ENCODE measurements at places on chromosomes 7 and 10.

DNA sequence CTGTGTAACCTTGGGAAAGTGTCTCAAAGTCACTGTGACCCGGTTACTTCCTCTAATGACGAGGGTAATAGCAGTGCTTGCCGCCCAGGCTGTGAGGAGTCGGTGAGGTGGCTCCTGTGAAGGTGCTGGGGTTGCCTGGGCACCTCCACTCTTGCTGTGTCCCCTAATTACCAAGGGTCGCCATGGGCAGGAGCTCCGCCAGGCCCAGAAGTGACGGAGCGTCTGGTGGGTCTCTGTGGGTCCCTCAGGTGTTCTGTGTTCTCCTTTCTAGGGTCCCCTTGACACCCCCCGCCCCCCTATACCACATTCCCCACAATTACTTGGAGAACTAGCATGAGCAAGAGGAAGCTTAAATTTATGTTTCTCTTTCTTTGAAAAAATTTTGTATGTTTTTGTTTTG, 161.5 kb downstream of the WDR37 start:
- no peak for DNase-seq

DNA sequence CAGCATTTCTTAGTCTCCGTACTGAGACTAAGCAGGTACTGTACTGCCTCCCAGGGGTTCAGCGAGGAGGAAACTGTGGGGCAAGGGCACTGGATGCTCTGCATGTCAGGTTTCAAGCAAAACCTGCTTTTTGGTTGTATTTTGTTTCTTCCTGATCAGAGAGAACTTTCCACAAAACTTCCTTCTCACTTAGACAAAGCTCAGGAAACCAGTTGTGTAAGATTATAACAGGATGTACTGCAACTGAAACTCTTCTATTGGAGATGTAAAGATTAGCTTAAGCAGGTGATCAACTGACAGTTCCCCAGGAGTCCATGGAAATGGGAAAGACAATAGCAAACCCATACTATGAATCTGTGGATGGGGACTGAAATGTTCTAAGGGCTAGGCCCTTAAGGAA, 67.3 kb downstream of the PLCE1 start:
- no peak for DNase-seq

GRCh38 chr10:125514206-125515162, 168.5 kb downstream of the TEX36 start:
- DNase-seq, result no peak

GRCh38 chr7:100547872-100548271, 8.9 kb downstream of the AGFG2 start:
- no peak for DNase-seq

DNA sequence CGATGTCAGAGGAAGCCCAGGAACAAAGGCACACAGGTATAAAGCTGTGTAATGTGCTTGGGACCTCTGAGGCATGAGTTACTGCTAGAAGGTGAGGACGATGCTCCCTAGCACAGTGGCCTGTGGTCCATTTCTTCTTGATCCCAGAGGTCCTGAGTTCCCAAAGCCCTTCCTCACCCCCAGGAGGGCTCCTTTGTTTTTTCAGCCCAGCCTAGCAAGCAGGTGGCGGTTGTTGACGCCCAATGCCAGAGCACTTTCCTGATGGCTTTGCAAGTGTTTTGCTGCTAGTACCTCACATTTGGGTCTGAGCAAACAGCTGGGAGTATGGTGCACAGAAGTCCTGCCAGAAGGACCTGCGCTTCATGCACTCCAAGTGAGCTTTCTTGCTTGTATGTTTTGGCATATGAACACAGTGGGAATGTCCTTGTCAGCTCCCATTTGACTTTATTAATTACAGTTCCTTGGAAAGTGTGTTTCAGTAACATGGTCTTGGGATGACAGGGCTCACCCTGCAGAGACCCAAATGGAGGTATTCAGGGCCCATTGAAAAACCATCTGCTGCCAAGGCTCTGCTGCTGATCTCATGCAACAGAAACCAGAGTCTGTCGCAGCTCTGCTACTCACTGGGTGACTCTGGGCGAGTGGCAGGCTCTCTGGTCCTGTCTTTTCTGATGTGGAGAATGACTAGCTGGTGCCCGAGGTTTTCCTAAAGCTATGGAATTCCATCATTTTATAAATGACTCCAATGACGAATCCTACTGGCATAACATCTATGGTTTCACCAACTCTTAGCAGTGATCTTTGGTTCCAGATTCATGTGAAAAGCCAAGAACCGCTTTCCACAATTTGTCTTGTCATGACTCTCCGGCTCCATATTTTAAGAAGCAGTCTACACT, 134.9 kb downstream of the ARID5B start:
- peak; percentile 37 for DNase-seq

DNA sequence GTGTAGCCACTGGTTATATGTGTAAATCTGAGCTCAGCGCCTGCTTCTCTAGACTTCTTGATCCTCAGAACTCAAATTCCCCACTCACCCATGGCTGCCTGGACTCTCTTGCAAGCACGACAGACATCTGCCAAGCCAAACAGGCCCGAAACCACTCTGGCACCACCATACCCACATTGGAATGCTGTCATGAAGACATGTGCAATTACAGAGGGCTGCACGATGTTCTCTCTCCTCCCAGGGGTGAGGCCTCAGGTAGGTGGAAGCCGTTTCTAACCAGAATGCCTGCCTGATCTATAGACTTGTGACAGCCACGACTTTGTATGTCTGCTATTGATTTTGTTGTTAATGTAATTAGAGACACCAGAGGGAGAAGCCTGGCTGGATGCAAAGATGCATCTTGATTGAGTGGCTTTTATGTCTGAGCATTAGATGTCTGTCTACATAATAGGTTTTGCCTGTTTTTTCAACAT, 4.0 kb downstream of the BAMBI start:
- DNase-seq, result no peak

- peak; percentile 57 for DNase-seq
These were observed 38.9 kb downstream of the HK1 start for GRCh38 chr10:69317175-69317604.

DNA sequence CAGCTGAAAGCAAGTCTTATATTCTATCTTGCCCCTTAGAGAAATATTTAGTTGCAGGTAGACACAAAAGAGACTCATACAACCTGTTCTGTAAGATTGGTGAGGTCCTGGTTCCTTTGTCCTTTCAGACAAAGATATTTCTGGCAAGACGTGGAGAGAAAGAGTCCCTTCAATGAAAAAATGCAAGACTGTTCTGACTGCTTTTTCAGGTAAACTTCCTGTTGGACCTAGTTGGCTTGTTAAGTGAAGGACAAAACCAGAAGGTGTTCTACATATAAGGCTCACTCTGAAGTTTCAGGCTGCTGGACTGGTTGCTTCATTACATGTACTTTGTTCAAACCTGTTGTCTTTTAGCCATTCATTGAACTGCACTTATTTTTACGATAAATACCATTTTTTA, 119.0 kb upstream of the PTPRZ1 start:
- DNase-seq, result peak; percentile 89

GRCh38 chr10:105714728-105715127, 1073.6 kb downstream of the SORCS3 start:
- DNase-seq, result no peak

GRCh38 chr7:40570223-40570622, 435.4 kb downstream of the SUGCT start:
- no peak for DNase-seq

- peak; percentile 11 for DNase-seq
These were observed 16.5 kb downstream of the DENND10 start for GRCh38 chr10:119120413-119120867.

GRCh38 chr10:79007421-79008319, 61.1 kb upstream of the ZMIZ1 start:
- peak; percentile 37 for DNase-seq
